ENCODE measurements at places on chromosomes 3 and 15. TPM values are rescaled to one million over a fixed set of nuclear protein-coding genes. Genes with fewer than 3 reads are reported as not detected.

TIGIT gene
- not detected for total RNA-seq

- DNase-seq = no peak
These were observed 178.0 kb downstream of the NSMCE3 start for GRCh38 chr15:29091666-29092065.

DNA sequence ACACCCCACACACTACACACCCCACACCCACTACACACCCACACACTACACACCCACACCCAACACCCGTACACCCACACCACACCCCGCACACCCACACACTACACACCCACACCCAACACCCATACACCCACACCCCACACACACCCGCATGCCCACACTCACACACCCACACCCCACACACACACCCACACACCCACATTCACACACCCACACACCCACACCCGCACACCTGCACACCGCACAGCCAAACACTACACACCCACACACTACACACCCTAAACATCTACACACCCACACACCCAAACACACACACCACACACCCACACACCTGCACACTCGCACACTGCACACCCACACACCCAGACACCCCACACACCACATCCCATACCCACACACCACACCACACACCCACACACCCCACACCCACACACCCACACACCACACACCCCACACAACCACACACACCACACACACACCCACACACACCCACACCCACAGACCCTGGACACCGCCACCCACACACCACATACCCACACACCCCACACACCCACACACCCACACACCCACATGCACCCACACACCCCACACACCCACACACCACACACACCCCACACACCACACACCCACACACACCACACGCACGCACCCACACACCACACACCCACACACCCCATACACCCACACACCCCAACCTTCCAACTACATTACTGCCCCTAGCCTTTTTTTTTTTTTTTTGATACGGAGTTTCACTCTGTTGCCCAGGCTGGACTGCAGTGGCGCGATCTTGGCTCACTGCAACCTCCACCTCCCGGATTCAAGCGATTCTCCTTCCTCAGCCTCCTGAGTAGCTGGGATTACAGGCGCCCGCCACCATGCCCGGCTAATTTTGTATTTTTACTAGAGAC, 16.9 kb downstream of the CEP19 start:
- no peak for DNase-seq

GRCh38 chr3:19522305-19522704, 374.0 kb downstream of the KCNH8 start:
- no peak for DNase-seq

- no peak for DNase-seq
These were observed 220.3 kb downstream of the THSD4 start for GRCh38 chr15:71335591-71335990.

DNA sequence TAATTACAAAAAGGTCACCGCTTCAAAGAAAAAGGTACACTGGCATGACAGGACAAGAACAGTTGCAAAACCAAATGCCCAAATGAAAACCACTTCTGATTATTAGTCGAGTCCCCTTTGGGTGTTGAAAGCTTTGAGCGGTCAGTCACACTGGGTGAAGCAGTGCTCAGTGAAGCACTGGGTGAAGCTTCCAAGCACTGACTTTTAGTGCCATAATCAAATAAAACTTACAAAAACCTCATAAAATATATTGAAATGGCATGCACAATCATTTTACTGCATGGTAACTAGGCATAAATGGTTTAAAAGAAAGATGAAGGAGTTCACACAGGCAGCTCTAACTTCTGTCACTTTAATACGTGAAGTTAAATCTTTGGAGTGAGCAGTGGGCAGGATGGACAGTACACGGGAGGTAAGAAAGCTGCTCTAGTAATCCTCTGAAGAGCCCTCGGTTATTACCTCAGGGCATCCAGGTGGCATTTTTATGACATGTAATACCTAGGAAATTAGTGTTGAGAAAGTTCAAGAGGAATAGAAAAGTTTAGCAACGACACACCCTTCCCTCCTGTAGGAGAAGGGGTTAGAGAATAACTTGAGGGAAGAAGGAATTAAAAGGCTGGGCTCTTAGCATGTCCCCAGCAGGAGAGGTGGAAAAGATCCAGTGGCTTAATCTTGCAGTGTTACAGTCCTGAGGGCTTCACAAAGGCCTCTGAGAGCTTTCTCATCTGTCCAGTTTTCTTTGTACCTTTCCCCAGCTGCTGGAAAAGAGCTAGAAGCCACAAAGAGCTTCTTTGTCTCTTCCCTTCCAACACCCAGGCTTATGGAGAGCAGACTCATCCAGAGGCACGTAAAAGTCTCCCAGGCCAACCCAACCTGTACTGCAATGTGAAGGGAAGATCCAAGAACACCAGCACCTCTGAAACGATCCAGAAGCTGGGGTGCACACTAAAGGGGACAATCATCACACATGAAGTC, 64.9 kb upstream of the MYO5C start:
- DNase-seq = no peak

DNA sequence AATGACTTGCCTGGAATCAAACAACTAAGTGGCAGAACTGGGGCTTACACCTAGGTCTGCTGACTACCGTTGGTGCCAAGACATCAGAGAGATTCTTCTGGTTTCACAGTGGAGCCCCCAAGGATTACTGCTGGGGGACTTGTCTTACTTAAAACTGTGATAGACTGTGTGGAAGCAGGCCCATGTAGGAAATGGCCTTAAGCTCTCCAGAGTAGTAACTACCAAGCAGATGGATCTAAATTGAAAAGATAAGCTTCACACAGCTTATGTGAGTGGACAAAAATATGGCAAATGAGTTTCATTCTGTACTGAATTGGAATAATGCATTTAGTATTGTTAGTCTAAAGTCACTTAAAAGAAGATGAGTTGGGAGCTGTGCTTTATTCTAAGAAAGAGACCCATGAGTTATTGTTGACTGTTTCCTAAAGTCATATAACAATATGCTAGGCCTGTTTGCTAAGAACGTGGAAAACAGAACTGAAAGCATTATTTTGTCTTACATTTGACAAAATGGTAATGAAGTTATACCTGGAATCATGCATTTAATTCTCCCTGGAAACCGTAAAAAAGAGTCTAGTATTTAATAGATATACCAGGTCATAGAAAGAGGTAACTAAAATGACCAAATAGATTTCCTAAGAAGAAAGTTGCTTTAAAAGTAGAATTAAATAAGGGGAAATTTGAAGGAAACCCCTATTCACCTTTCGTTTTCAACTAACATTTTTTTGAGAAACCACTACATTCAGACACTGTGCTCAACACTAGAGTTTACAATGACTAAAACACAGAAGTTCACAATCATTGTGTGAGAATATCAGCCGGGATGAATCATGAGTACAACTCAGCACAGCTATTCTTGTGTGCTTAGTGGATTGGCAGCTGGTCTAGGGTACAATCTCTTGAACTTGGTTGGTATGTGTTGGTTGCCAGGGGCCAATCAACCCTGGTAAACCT, 13.0 kb upstream of the MAPK6 start:
- no peak for DNase-seq

GRCh38 chr15:69979783-69980182, 117.9 kb downstream of the TLE3 start:
- no peak for DNase-seq

DNA sequence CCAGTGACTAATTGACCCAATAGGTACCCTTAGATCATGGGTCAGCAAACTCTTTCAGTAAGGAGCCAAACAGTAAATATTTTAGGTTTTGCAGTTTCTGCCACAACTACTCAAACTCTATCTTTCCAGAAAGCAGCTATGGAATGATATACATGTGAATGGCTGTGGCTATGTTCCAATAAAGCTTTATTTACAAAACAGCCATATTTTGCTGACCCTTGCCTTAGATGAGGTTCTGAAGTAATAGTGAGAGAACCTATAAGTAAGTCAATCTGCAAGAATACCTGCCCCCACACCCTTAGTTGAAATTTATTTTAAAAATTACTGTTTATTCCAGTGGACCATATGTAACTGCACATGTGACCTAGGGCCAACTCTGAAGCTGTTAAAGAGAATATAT, 134.0 kb downstream of the CMSS1 start:
- no peak for DNase-seq

DNA sequence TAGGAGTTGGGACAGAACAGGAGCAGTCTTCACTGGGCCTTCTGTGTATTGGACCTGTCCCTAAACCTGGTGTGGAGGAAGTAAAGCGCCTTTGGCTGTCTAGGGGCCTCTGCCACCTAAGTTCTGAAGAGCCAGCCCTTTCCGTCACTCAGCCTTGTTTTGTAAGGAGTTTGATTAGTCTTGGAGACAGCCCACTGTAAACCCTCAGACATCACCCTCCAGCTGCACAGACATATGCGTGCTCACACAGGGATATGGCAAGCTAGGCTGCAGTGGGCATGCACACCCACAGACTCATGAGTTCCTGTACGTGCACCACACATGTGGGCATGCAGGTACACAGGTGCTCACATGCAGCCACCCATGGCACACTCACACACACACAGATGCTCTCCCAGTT, 5.2 kb downstream of the PRKCD start:
- DNase-seq = no peak
